Amniotic epithelial cell (primary cell): ENCODE measurements at places on chromosomes 11 and 22.

DNA sequence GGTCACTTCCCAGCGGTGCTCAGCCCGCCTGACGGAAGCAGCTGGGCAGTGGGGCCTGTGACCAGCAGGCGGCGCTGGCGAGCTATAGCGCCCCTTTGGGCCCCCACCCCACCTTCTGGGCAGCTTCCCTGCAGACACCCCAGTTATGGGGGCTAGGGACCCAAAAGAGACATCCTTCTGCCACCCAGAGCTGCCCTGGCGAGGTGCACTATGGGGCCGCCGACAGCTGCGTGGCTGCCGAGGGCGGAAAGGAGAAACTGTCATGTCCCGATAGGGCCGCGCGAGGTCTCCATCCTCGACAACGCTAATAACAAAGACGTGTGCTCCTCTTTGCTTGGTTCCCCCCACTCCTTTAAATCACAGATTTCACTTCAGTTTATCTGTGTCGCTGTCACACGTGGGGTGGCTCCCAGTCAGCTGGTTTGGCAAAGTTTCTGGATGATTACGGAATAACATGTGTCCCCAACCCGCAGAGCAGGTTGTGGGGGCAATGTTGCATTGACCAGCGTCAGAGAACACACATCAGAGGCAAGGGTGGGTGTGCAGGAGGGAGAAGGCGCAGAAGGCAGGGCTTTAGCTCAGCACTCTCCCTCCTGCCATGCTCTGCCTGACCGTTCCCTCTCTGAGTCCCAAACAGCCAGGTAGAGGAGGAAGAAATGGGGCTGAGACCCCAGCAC, 673 bp upstream of the MYO7A start:
- DNase-seq: no peak

GRCh38 chr11:90916706-90917105, 693.9 kb upstream of the CHORDC1 start:
- no peak for DNase-seq

- DNase-seq: no peak
These were observed 8.8 kb downstream of the RIC8A start for GRCh38 chr11:216081-216974.

DNA sequence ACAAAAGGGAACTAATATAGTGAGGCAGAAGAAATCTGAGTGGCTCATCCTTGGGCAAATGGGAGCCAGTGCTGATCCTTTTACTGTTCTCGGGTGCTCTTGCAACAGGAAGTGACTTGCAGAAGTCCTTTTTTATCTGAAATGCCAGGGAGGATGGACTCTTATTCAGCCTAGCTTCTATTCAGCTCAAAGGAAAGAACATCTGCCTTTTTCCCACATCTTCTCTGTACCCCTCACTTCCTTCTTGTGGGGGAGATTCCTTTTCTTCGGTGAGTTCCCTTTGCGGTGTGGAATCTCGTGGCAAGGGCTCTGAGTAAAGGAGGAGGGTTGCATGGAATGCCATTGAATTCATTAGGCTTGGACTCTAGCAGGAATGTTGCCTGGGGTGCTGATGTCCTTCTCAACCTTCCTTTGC, 76.2 kb downstream of the ZBTB16 start:
- peak; percentile 94 for DNase-seq

- no peak for DNase-seq
These were observed 103.8 kb downstream of the ZNF280B start for GRCh38 chr22:22404598-22405284.

DNA sequence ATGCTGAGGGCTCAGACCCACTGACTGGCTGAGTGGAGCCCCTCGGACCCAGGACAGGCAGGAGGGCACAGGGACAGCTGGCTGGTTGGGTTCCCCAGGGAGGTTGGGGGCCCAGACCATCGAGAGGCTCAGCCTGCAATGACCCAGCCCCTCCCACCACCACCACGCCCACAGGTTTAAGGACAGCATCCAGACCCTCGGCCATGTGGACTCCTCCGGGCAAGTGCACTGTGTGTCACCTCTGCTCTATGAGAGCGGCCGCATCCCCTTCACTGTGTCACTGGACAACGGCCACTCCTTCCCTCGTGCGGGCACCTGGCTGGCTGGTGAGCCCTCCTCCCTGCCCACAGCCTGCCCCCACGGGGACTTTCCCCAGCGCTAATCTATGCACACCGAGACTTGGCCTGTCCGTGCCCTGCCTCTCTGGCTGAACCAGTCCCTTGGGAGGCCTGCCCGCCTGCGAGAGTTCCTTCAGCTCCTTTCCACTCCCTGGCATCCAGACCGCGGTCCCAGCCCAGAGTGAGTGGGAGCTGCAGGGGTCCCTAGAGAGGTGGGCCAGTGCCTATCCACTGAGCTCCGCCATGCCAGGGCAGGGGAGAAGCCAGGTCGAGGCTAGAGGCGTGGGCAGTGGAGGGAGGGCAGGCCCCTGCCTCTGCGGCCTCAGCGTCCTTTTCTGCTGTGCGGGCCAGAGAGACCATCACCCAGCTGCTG, 2.2 kb downstream of the SUSD2 start:
- DNase-seq: no peak

GRCh38 chr11:107741044-107741823, 29.4 kb upstream of the SLN start:
- DNase-seq: peak; percentile 41
